T-cell (primary cell): ENCODE measurements at places on chromosomes 1 and 21.

DNA sequence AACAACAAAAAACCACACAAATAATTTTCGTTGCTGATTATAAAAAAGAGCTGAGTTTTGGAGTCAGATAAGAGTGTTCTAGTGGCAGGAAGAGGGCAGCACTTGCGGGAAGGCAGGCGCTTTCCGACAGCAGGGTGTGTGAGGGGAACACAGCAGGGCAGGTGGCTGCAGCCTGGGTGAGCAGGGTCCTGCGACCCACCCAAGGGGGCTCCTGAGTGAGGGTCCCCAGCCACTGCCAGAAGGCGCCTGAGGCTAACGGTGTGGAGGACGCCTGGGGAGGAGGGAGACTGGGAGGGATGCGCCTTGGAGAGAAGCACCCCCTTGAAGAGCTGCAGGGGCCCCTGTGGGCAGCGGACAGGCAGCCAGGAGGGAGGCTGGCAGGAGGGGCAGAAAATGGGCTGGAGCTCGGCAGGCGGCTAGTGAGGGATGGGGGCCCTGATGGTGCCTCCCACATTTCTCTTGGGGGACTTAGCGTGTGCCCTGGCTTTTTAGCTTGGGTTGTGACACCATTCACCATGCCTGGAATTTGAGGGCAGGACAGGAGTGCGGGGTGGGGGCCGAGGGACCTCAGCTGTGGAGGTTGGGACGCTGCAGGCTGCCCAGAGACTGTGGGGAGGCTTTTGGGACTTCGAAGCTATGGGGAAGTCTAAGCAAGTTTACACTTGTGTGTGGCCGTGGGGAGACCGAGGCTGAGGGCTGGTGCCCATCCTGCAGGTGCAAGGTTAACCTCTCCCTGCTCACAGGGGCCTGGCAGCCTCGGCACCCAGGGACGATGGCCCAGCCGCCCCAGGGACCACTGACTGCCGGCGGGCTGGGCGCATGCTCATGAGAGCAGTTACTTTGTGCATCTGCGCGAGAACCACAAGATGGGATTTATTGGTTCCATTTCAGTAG lies 111.4 kb downstream of the SIK1 start:
- peak; percentile 6 for DNase-seq

GRCh38 chr1:214843281-214843680 lies 239.3 kb upstream of the KCNK2 start:
- no peak for DNase-seq

GRCh38 chr1:63971557-63971956 lies 197.7 kb downstream of the ROR1 start:
- DNase-seq = no peak

GRCh38 chr1:214546886-214547641 lies 4.3 kb downstream of the PTPN14 start:
- no peak for DNase-seq

GRCh38 chr1:205326812-205327466 lies 5.4 kb upstream of the NUAK2 start:
- no peak for DNase-seq

- DNase-seq = no peak
Measured at GRCh38 chr1:151585622-151586021, 26.2 kb upstream of the SNX27 start.

DNA sequence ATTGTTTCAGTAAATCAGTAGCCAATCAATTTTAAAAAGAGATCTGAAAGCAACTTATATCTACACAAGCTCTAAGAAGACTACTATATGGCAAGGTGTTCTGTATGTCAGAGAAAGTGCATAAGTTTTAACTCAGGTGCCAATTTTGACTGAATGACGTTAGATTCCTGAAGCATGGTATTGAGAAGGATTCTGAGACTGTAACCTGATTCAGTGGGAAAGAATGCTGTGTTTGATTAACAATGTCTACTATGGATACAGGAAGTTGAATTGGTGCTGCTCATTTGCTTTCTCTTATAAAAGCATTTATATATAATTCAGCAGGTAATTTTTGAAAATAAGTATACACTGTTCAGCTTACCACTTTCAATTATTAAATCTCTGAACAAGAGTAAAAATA lies 156.3 kb downstream of the PAPPA2 start:
- DNase-seq = no peak

DNA sequence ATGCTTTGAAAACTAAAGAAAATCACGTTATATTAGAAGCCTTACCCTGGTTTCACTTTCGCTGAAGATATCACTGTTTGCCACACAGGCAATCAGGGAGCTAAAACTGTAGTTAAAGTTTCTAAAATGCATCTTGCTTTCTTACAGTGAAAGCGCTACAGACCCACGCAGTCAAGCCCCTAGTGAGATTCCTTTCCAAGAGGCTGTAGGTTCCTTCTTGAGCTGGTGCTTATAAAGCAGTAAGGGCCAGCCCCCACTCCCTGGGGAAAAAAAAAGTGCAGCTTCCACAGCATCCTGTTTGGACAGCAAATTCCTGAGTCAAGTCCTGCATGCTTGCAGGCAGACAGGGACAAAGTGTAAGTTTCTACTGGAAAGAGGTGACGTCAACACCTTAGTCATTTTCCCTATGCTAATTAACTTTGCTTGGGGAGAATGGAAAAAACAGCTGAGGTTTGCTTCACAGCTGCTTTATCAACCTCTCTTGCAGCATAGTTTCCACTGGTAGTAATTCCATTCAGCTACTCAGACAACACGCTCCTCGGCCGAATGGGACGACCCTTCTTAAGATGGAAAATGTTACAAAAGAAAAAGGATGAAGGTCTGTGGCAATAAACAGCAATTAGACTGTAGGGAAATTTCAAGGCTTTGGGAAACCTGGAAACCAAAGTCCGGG lies 14.7 kb upstream of the KCNE1 start:
- DNase-seq = no peak
